Stimulated activated CD8-positive, alpha-beta memory T cell treated with anti-CD3 and anti-CD28 coated beads, Interleukin-4, amount 100 ng/mL, for 4 hours (primary cell): ENCODE measurements at places on chromosomes 2 and 18.

- DNase-seq: no peak
Measured at GRCh38 chr2:31987454-31988220, 23.2 kb downstream of the MEMO1 start.

- DNase-seq: no peak
Measured at GRCh38 chr2:206482123-206482522, 38.8 kb downstream of the ADAM23 start.

DNA sequence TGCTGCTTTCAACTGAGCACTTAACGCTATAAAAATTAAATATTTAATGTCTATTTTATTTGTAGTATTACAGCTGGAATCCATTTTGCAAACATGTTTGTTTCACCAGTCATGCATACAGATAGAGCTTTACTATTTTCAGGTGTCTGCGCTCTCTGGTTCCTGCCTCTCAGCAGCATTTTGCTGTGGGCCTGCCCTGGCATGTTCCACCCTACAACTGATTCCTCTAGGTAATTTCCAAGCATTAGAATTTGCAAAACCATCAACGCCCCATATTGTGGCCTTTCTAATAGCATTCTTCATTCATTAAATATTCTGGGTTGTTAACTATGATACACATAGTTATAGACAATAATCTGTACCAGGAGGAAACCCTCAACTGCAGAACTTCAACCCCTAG is 266.4 kb upstream of the DLGAP1 start:
- no peak for DNase-seq

- no peak for DNase-seq
Measured at GRCh38 chr2:157404363-157404762, 39.5 kb downstream of the CYTIP start.

DNA sequence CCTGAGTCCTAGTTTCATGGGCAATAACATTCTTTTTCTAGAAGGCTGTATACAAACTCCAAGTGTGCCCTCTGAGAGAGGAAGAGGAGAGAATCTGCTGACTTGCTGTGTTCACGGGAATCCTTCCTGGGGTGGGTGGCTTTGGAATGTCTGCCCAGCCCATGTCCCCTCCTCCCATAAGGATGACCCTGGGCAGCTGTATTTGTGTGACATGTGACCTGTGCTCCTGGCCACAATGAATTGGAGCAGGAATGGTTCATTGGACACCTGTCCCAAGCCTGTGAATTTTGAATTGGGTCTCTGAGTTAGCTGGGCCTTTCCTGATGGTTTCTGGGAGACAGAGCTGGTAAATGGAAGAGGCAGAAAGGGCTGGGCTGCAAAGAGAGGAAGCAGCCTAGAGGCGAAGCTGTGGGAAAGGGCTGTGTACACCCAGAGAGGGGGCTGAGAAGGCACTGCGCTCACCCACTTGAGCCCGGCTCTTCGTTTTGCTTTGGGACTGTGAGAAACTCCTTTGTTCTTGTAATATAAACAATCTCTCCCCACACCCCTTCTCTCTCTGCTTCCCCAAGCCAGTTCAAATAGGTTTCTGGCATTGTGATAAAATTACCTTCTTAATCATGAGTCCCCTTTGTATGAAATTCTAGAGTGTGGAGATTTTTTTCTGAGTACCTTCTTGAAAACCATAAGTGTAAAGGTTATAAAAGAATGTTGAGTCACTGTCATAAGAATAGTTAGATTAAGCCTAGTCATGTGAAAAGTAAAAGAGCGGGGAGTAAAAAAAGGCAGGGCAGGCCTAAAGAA is 49.8 kb downstream of the SLC4A5 start:
- DNase-seq: no peak

GRCh38 chr2:239257511-239257937 is 143.3 kb downstream of the HDAC4 start:
- no peak for DNase-seq

GRCh38 chr2:219440388-219441256 is 6.0 kb downstream of the SPEG start:
- DNase-seq: no peak

- DNase-seq: no peak
Measured at GRCh38 chr2:109135359-109136197, 6.6 kb downstream of the SH3RF3 start.

DNA sequence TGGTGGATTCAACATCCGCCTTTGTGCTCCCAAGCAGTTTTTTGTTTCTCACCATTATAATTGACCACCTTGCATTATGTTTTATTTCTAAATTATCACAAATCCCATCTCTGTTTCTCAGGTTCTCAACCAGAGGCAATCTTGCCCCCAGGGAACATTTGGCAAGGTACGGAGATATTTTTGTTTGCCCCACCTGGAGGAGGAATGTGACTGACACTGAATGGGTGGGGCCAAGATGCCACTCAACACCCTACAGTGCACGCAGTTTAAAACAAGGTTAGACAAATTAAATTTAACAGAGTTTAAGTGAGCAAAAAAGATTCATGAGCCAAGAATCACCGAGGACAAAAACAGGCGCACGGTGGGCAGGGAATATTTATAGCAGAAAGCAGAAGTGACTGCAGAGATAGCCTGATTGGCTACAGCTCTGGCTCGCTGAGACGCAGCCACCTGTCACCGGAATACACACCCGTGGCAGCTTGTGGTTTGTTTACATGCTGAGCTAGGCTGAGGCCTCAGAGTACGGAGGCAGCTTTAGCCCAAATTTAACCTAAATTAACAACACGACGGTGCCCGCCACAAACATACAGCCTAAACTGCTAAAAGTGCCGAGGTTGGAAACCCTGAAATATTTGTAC is 150.0 kb upstream of the ALKAL2 start:
- DNase-seq: no peak

- DNase-seq: no peak
Measured at GRCh38 chr2:47704287-47704686, 78.7 kb upstream of the MSH6 start.

DNA sequence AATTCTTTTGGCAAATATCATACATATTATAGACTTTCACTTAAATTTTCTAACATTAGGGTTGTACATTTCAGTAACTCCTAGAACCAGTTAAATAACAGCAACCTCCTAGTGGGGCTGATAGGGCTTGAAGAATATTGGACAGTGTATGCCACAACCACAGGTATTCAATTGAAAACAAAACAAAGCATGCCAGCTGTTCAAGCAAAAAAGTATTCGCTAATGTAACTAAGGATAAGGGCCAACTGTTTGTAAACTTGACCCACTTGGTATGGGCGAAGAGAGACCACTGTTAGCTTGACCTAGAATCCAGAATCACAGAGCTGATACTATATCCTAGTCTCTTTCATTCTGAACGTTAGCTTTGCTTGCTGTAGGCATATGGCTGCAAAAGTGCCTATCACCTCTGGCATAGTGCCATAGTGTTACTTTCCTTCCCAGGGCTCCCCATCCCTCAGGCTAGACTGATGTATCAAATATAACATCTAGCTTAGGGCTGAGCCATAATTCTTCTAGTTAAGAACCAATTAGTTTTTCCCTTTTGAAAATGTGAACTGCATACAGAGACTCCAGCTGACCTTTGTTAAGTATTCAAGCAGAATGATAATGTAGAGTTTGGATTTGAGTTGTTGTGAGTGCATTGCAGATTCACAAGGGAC is 458.8 kb upstream of the NRXN1 start:
- DNase-seq: no peak

- DNase-seq: no peak
Measured at GRCh38 chr2:60447943-60448342, 105.5 kb downstream of the BCL11A start.

DNA sequence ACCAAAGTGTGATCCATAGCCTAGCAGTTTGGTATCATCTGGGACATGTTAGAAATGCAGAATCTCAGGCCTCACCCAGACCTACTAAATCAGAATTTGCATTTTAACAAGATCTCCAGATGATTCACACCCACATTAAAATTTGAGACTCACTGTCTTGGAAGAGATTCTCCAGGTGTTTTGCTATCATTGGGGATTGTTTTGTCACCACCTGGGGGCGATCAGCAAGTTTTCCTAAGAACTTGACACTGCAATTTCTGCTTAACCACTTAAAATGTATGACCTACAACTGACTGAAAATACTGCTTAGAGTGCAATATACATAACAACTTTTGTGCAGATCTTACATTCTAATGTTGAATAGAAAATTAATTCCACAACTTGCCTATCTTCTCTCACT is 18.9 kb upstream of the ITGA4 start:
- no peak for DNase-seq

GRCh38 chr18:42310956-42311355 is 355.9 kb downstream of the PIK3C3 start:
- DNase-seq: no peak

DNA sequence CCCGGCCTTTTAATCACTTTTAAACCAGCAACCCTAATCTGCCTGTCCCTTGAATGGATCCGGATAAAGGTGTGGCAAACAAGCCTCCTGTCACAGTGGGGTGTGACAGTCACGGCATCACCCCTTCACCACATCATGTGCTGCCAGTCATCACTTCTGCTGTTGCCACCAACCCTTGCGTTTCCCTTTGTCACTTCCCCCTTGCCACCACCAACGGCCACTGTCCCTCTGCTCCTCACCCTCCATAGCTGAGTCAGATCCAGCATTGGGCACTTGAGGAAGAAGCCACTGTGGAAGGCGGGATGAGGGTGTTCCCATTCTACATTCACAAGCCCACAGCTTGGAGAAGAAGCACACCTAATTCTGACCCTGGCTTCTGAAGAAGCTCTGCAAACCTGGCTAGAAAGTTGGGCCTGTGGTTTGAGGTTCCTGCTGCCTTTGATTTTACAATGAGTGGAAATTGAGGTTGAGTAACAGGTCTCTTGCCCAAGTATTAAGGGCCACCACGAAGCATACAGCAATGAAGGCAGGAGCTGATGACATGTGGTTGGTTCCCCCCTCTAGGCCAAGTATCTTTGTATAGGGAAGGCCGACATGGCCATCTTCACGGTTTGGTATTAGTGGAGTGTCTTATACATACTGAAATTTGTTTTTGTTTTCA is 22.9 kb upstream of the DARS1 start:
- DNase-seq: peak; percentile 40

DNA sequence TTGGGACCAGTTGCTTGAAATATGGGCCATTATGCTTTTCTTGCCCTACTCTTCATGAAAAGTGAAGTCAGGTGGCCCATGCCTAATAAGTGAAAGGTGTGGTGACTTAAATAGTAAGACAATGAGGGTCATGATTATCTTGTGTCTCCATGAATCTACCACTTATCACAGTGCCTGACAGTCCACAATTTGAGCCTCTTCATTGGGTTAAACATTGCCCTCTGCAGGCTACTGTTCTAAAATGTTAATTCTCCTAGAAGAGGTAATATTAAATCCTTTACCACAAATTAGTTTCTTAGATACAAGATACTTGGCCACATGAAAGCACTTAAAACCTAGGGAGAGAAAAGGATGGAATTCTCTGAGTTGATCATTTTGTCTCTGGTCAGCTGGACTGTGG is 4.0 kb downstream of the EGR4 start:
- no peak for DNase-seq

- DNase-seq: no peak
Measured at GRCh38 chr2:239309398-239310245, 91.2 kb downstream of the HDAC4 start.

DNA sequence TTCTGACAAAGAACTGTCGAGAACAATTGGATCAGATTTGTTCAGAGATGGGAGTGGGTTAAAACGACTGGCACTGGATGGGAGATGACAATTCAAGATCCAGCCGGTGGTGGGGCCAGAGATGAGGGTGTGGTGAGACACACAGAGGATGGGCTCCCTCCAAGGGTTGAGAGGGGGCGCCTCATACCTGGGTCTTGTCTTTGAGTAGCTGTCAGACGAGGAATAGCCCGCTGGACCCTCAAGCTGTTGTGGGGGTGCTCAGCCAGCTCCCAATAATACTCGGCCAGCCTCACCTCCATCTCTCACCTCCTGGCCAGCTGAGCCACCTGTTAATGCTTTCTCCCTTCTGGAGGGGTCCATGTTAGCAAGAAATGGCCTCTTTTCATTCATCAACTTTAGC is 14.0 kb downstream of the INPP5D start:
- DNase-seq: no peak

DNA sequence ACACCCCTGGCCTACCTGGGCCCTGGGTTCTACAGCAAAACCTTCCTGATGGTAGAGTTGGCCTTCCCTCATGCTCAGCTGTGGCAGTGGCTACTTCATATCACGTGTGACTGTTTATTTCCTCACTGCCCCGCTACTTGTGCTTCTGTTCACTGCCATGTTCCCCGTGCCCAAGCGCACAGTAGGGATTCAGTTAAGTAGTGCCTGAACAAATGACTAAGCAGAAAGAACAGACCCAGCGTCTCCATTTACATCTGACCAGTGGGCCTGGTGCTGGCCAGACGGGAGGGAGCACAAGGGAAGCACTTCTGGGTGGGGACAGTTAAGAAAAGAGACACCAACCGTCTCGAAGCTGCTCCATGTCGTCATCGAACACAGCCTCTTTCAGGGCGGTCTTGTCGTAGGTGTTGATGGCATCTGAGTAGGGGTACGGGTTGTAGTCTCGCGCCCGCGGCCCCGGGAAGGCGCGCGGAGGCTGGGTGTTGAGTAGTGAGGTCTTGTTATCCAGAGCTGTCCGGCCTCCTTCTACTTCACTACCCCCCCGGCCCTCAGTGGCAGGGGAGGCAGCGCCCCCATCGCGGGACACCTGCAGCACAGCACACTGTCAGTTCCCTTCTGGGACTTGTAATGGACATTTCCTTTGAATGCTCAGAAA is 82.4 kb upstream of the TFCP2L1 start:
- no peak for DNase-seq

GRCh38 chr2:160492401-160493226 is 993 bp downstream of the RBMS1 start:
- peak; percentile 42 for DNase-seq

- DNase-seq: no peak
Measured at GRCh38 chr2:110097506-110098220, 18.0 kb downstream of the MALL start.

DNA sequence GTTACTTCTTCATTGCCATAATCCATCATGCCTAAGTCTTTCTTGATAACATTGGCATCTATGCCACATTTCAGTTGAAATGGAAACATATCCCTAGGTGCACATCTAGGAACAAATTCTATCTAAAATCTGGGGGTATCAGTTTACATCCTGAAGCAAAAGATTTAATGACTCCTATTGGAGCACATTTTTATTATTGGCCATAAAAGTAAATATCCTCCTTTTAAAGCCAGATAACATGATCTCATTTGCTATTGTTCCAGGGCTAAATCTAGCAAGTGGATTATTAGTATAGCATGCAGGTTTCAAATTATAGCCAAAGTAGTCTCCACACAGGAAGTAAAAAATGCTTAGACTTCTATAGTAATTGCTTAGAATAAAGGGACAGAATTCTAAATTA is 193.2 kb downstream of the CDH2 start:
- no peak for DNase-seq

GRCh38 chr2:32990556-32990955 is 43.8 kb downstream of the LTBP1 start:
- DNase-seq: no peak

GRCh38 chr2:207408086-207408794 is 121.5 kb upstream of the CREB1 start:
- DNase-seq: no peak

- peak; percentile 18 for DNase-seq
Measured at GRCh38 chr2:237156031-237156856, 70.6 kb downstream of the COPS8 start.

- no peak for DNase-seq
Measured at GRCh38 chr2:16729335-16729734, 63.7 kb upstream of the CYRIA start.
